Vagina (tissue), 2 donors: ENCODE measurements at places on chromosomes 7 and 10. TPM values are rescaled to one million over a fixed set of nuclear protein-coding genes. Genes with fewer than 3 reads are reported as not detected.

- H3K27me3 ChIP-seq = no peaks in the 10 kb centered on the region
- no peaks in the 10 kb centered on the region for H3K36me3 ChIP-seq
- no peak for DNase-seq
- H3K27ac ChIP-seq = no peak overlapping the region
These were observed 2.3 kb upstream of the SH2B2 start for GRCh38 chr7:102284399-102284798.

- H3K27me3 ChIP-seq = no peaks in the 10 kb centered on the region
- no peak overlapping the region for H3K27ac ChIP-seq
- no peaks in the 10 kb centered on the region for H3K36me3 ChIP-seq
These were observed 1136.8 kb upstream of the AUTS2 start for GRCh38 chr7:68461430-68461829.

GRCh38 chr7:6286486-6286885 lies 14.1 kb upstream of the CYTH3 start:
- no peak for DNase-seq
- no peaks in the 10 kb centered on the region for H3K27me3 ChIP-seq
- H3K27ac ChIP-seq = no peak overlapping the region
- no peaks in the 10 kb centered on the region for H3K36me3 ChIP-seq
- no peaks in the 10 kb centered on the region for H3K4me1 ChIP-seq
- H3K4me3 ChIP-seq = no peak overlapping the region

GRCh38 chr7:913736-914520 lies 37.6 kb downstream of the GET4 start:
- DNase-seq = no peak
- no peak overlapping the region for H3K27ac ChIP-seq
- peaks cover 18% of the 10 kb centered on the region for H3K4me1 ChIP-seq
- H3K4me3 ChIP-seq = no peak overlapping the region
- H3K36me3 ChIP-seq = no peaks in the 10 kb centered on the region
- H3K27me3 ChIP-seq = no peaks in the 10 kb centered on the region

- H3K4me1 ChIP-seq = no peaks in the 10 kb centered on the region
- no peak for DNase-seq
- no peaks in the 10 kb centered on the region for H3K36me3 ChIP-seq
- H3K27ac ChIP-seq = no peak overlapping the region
- H3K27me3 ChIP-seq = no peaks in the 10 kb centered on the region
These were observed 238.5 kb downstream of the SEMA3A start for GRCh38 chr7:83956104-83956503.

DNA sequence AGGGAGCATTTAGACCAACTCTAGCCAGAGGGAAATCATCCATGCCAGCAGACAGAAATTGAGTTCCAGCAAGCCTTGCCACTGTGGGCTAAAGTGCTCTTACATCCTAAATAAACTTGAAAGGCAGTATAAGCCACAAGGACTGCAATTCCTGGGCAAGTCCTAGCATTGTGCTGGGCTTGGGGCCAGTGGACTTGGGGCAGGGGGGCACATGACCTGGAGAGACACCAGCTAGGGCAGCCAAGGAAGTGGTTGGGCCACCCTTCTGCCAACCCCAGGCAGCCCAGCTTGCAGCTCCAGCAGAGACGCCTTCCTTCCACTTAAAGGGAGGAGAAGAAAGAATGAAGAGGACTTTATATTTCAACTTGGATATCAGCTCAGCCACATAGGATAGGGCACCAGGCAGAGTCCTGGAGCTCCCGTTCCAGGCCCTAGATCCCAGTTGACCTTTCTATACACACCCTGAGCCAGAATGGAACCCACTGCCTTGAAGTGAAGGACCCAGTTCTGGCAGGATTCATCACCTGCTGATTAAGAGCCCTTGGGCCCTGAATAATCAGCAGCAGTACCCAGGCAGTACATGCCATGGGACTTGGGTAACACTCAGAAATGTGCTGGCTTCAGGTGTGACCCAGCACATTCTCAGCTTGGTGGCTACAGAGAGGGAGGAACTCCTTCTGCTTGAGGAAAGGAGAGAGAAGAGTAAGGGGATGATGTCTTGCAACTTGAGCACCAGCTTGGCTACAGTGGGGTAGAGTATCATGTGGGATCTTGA lies 153.0 kb downstream of the GNAI1 start:
- no peak overlapping the region for H3K27ac ChIP-seq
- no peaks in the 10 kb centered on the region for H3K4me1 ChIP-seq
- no peaks in the 10 kb centered on the region for H3K27me3 ChIP-seq
- no peak for DNase-seq

DNA sequence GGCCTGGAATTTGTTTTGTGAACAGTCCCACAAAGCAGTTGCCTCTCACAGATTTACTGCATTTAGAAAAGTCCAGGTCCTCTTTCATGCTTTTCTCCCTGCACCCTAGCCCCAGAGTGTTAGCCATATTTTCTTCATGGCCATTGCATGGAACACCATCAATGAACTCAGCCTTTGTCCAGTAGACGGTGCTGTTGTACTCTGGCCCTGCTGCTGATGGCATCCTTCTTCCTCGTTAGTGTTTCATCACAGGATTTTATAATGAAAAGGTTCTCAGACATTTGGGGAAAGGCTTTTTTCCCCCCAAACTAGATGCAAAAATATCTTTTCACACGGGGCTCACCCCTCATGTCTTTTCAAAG lies 93.0 kb upstream of the SLC25A13 start:
- no peaks in the 10 kb centered on the region for H3K27me3 ChIP-seq
- no peak overlapping the region for H3K4me3 ChIP-seq
- H3K4me1 ChIP-seq = no peaks in the 10 kb centered on the region
- no peaks in the 10 kb centered on the region for H3K36me3 ChIP-seq

- no peaks in the 10 kb centered on the region for H3K27me3 ChIP-seq
- no peaks in the 10 kb centered on the region for H3K4me1 ChIP-seq
- no peak overlapping the region for H3K27ac ChIP-seq
- no peaks in the 10 kb centered on the region for H3K36me3 ChIP-seq
These were observed 186.5 kb upstream of the SEMA3E start for GRCh38 chr7:83835424-83835823.

DNA sequence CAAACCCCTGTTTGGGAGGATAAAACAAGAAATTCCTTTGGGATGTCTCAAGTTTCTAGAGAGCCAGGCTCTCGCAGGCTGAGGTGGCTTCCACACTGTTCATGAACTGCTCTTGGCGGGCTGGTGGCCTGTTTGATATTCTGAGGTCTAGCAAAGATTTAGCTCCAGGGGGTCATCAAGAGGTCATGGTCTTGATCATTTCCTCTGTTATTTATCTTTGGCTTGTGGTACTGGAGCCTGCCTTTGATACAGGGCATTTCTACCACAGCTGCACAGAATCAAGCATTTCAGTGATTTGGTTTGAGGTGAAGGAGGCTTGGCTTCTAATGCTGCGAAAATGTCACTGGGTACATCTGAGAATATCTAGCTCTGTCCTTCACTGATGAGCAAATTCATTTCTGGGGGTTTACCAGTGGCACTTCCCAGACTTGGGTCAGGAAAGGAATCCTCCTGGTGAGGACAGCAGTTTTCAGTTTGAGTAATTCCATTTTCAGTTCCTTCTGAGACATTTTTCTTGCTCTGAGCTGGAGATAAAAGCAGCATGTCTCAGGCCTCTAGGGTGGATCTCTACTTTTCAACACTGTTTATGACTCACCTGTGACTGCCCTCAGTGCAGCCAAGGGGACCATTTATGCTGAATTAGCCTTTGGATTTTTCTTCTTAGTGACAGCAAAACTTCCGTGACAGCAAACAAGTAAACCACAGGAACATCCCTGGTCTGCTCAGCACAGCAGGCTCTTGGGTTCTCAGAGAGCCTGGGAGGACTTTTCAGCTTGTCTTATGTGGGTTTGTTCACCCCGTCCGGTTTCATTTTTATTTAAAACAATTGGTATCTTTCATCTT lies 312.0 kb downstream of the RNLS start:
- no peak overlapping the region for H3K4me3 ChIP-seq
- peak overlapping the region; percentile 10 for H3K27ac ChIP-seq
- H3K27me3 ChIP-seq = no peaks in the 10 kb centered on the region
- peaks cover 12% of the 10 kb centered on the region for H3K4me1 ChIP-seq

DNA sequence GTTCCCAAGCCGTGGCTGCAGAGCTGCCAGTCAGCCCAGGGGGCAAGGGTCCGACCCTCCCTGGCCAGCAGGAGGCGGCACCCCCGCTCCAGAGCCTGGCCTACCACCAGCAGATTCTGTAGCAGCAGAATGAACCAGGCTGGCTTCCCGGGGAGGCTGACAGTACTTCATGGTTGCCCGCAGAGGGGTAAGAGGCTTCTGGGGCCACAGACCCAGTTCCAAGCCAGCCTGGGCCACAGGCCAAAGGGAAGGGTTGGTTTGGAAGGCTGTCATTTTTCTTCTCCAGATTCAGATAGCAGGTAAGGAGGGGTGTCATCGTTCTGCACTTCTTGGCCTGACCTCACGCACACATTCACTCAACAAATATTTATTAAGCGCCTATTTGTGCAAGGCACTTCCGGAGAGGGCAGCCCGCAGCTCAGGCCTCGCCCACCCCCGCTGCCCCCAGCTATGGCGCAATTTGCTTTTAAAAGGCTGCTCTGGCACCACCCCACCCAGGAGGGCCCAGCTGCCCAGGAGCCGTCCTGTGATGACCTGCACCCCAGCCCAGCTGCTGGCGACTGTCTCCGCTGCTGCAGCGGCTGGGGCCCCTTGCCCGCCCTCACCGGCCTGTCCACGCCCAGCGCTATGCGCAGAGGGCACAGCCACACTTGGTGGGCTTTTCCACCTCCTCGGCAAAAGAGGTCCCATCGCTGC lies 168.5 kb downstream of the LCOR start:
- no peaks in the 10 kb centered on the region for H3K27me3 ChIP-seq
- H3K4me1 ChIP-seq = no peaks in the 10 kb centered on the region
- peak; percentile 70 for DNase-seq
- no peak overlapping the region for H3K4me3 ChIP-seq
- H3K27ac ChIP-seq = no peak overlapping the region

DNA sequence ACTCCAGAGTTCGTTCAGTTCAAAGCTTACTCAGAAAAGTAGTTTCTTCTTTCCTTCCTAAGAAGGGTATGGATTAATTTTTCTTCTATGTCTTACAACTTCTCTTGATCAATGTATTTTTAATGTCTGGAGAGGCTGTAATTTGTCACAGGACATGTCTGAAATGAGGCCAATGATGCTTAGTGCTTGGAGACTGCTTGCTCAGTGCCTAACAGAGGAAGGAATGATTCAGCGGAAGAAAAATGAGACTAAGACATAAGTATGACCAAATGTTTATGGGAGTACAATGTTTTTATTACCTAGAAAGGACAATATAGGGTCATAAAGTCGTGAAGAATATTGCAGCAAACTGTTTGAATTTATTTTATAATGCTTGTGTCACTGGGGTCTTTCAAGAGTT lies 43.3 kb downstream of the GPR37 start:
- no peak overlapping the region for H3K4me3 ChIP-seq
- H3K27me3 ChIP-seq = no peaks in the 10 kb centered on the region
- no peaks in the 10 kb centered on the region for H3K4me1 ChIP-seq
- H3K27ac ChIP-seq = no peak overlapping the region

GRCh38 chr7:138979226-138979979 lies 1.8 kb downstream of the KIAA1549 start:
- no peaks in the 10 kb centered on the region for H3K36me3 ChIP-seq
- H3K4me3 ChIP-seq = no peak overlapping the region
- no peak for DNase-seq

- no peak overlapping the region for H3K27ac ChIP-seq
- no peak for DNase-seq
- H3K27me3 ChIP-seq = no peaks in the 10 kb centered on the region
- no peaks in the 10 kb centered on the region for H3K36me3 ChIP-seq
These were observed 27.3 kb downstream of the HERC4 start for GRCh38 chr10:68047554-68048327.

DNA sequence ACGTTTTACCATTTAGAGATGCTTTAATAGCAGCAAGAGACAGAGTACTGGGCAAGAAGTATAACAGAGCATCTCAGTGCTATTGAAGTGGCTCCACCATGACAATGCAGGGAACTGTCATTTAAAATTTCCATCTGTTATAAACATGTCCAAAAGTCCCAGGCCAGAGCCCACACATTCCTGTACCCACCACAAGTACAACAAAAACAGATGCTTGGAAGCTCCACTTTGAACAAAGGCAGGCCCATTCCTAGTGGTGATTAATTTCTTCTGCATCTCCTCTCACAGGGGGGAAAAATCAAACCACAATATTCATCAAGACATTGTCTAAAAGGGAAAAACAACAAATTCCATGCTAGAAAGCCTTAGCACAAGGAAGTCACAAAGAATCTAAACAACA lies 627.9 kb downstream of the PARD3 start:
- H3K27me3 ChIP-seq = no peaks in the 10 kb centered on the region
- no peaks in the 10 kb centered on the region for H3K4me1 ChIP-seq
- no peaks in the 10 kb centered on the region for H3K36me3 ChIP-seq
- H3K27ac ChIP-seq = no peak overlapping the region

Gene NRP1
- 52.5 TPM for total RNA-seq

Gene CTNNA3
- 0.98 TPM for total RNA-seq

Gene INMT
- total RNA-seq = 5.6 TPM

Gene HOXA10
- total RNA-seq = 19.2 TPM

Gene TWNK
- total RNA-seq = 5.2 TPM

Gene TRIM50
- not detected for total RNA-seq

Gene RBM17
- 50.6 TPM for total RNA-seq
